ENCODE measurements at places on chromosomes 4 and X. TPM values are rescaled to one million over a fixed set of nuclear protein-coding genes. Genes with fewer than 3 reads are reported as not detected.

Gene MAGEC1
- not detected for total RNA-seq

Gene PLAC8
- total RNA-seq = 875 TPM

Gene METTL14
- 33.6 TPM for total RNA-seq

Gene ABCG2
- total RNA-seq = 64.4 TPM

Gene STATH
- not detected for total RNA-seq

Gene CCNA2
- total RNA-seq = 18.9 TPM

Gene RASL11B
- 0.76 TPM for total RNA-seq

Gene HTR2C
- not detected for total RNA-seq

Gene GRSF1
- total RNA-seq = 81.5 TPM

DNA sequence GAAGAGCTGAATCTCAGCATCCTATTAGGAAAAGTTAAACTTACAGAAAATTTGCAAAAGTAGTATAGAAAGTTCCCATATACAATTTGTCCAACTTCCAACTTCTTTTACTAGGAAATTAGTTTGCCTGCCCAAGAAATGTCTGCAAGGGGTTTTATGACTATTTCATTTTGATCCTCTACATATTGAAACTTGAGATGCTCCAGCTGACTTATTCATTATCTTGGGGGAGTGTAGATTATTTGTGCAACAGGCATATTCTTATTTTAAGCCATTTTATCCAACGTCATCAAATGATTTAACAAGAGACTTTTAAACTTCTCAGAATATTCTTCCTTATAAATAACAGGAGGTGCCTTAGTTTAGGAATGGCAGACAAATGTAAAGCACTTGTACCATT, 317.1 kb upstream of the FTHL17 start:
- DNase-seq = no peak

DNA sequence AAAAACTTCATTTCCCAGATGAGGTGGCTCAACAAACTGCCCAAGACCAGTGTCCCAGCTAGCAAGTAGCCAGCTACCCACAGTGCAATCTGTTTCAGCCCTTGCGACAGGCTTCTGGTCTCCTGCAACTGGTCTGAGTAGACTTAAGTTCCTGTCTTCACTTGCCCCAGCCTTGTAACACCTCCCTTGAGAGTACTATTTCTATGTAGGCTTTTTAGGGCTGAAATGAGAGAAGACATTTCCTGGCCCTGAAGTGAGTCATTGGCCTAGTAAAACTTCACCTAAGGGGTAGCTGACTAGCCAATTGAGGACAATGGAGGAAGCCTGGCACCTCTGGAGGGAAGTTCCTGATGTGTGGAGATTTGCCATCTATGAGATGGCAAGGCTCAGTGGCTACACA, 80.1 kb upstream of the STIM2 start:
- no peak for DNase-seq

DNA sequence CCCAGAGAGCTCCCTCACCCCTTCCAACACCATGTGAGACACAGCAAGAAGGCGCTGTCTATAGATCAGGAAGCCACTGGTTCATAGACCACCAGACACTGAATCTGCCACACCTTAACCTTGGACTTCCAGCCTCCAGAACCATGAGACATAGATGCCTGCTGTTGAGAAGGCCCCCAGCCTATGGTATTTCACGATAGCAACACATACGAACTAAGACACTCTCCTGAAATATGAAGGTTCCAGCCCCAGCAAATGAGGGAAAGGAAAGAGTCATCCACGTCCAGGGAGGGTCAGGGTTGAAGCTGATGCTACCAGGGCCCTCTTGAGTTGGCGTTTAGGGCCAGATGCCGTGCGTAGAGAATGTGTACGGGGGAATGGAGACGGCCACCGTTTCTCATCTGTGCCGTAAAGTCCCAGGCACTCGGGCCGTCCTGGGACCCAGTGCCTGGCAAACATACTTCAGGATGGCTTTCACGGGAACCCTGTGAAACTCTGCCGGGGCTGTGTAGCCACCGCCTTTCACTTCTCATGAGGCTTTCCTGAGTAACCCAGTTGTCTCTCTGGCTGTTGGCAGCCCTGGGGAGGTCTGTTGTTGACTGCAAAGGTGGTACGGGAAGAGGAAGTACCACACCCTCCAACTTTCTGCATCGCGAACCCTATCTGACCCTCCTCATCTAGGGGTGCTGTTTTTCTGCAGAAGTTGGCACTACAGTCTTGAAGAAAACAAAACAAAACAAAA, 17.7 kb upstream of the P2RY8 start:
- no peak for DNase-seq

DNA sequence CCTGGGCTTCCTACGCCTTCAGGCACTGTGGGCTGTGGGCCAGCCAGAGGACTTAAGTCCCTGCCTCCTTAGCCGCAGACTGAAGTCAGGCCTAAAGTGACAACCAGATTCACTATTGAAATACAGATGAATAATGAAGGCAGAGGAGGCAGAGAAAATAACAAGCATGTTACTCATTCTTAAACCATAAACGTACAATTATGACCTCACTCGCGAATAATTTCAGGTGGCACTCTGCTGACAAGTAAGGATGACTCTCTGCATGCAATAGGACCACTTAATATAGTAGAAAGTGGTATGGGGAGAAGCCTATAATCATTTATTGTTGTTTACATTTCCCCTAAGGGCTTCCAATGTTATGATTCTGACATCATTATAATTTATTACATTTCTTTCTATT, 409.2 kb upstream of the FGF13 start:
- DNase-seq = no peak

DNA sequence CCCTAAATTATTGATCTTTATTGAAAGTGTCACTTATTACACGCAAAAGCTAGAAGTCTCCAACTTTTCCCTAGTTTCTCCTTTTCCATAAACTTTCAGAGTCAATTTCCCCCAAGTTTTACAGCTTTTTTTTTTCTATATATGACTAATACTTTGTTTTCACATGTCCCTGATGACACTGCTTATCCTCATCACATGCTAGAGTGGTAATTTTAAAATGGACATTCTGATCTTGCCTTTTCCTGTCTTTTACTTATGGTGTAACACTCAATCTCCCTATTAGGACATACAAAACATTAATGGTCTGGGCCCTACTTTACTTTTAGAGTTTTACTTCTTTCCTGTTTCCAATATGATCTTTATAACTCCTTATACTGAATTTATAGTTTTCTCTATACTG, 112.6 kb downstream of the ANK2 start:
- no peak for DNase-seq

DNA sequence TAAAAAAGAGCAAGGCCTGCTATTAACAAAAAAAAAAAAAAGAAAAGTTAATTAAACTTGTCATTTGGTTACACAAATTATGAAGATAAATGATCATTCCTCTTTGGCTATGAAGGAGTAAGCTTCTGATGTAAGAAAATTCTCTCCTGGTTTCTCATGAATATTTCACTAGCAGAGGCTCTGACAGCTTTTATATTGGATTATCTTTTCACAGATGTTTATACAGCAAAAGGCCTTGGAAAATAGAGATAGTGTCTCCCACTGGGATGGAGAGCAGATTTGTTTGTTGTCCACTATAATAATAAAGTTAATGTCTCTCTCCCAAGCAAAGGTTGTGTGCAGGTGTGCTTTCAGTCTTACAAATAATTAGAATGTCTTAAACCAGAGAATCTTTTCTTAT, 40.7 kb upstream of the PDGFC start:
- no peak for DNase-seq

GRCh38 chrX:120224388-120224787, 26.2 kb upstream of the ZBTB33 start:
- DNase-seq = no peak

GRCh38 chr4:47263721-47264120, 199.8 kb downstream of the COMMD8 start:
- DNase-seq = no peak

- peak; percentile 30 for DNase-seq
Observed at GRCh38 chrX:155086202-155086840, 15.0 kb downstream of the BRCC3 start.

DNA sequence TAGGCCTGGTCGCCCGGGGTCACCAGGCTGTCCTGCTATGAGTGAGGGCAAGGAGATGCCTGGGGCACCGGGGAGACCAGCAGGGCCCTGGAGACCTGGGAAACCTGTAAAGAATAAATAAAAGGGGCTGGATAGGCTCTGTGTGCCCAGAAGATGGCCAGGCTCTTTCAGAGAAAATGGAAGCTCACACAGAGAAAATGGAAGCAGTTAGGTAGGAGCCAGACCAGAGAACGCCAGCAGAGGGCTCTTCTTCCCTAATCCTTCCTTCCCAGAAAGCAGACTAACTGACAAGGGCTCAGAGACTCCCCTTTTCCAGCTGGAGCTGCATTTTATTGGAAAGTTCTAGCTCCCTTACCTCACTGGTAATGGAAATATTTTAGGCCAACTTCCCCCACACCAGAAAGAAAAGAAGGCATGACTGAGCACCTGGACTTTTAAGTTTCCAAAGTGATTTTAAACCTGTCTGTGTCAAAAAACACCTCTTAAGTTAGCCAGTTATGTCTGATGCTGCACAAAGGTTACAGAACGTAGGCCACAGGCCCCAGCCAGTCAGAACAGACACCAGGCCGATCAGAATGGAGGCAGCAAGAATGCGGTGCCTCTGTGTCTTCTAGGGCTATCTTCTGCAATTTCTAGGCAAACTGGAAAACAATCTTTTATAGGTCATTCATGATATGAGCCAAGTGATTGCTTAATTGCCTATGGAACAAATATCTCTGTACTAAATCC, 74.0 kb downstream of the ATG4A start:
- no peak for DNase-seq

- DNase-seq = no peak
Observed at GRCh38 chr4:65014078-65014477, 604.8 kb upstream of the TECRL start.

GRCh38 chr4:1872870-1873269, 1.7 kb downstream of the NSD2 start:
- DNase-seq = no peak

DNA sequence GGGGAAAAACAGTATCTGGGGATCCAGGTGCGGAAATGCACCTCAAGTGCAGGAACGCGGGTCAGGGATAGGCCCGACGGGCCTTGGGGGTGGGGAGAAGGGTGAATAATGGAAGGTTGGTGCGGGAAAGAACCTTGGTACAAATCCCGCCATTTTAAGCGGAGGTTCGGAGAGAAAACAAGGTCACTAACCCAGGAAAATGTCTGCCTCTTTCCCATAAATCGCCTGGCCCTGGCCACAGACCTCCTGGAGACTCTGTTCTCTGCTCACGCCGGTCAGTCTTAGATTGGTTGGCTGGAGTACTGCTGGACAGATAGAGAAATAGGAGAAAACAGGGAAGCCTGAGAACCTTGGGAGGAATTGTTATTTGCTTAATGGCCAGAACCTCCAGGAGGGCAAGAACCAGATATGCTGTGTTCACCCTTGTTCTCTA, 897 bp upstream of the FBXL5 start:
- DNase-seq = no peak

DNA sequence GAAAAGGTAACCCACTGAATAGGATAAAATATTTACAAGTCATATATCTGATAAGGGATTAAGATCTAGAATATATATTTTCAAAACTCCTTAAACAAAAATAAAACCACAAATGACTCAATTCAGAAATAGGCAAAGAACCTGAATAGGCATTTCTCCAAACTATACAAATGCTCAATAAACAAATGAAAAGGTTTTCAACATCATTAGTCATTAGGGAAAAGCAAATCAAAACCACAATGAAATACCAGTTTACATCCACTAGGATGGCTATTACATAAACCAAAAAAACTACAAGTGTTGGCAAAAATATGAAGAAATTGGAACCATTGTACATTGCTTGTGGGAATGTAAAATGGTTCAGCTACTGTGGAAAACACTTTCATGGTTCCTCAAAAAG, 167.0 kb upstream of the GALNT7 start:
- no peak for DNase-seq

DNA sequence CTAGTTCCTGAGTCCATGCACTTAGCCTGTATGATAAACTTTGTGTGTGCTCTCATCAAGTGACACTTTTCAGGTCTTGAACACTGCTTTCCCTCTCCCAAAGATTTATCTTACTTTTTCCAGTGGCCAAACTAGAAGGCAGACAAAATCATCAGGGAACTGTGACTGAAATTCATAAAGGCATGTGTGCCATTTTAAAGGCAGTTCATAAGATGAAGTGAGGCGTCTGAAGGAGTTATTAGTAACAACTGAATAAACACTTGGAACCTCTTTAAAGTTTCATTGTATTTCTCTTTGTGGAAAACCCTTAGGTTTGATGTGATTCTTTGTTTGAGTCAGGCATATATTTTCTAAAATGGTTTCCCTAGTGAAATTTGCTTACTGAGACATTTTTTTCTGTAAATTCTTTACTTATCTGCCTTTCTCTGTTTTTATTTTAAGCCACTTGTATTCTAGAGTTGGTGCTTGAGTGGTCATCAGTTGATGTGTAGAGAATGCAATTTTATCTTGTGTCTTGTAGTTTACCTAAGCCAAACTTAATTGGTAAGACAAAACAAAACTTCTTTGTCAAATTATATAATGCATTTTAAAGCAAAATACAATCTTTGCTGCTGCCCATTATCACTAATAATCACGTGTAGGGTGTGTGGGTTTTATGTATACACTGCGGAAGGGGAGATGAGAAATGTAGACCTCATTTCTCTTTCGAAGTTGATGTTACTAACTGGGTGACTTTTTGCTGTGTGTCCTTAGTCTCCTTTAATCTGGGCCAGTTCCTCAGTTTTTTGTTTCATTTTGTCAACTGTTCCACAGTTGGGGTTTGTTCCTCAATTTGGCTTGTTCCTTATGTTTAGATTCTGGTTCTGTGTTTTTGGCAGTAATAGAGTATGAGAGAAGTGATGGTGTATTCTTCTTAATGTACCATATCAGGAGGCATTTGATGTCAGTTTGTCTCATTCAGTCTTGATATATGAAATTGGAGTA, 56.8 kb downstream of the RBPJ start:
- DNase-seq = no peak

DNA sequence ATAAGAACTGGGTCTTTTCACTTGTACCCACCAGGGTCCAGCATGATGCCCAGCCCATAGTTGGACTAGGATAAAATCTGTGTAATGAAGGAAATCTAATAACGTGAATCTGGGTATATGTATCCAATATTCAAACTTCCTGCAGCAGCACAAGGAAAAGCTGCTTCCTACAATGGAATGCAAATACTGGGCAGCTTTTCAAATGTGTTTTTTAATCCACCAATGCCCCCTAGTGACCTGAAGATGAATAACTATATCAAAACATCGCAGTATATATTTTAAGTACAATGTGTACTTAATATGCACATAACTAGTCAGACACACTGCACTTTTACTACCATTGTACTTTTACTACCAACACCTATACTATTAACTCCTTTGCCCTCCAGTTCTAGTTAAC, 5.3 kb downstream of the APOO start:
- DNase-seq = no peak

GRCh38 chr4:21795091-21795490, 153.5 kb downstream of the KCNIP4 start:
- no peak for DNase-seq

DNA sequence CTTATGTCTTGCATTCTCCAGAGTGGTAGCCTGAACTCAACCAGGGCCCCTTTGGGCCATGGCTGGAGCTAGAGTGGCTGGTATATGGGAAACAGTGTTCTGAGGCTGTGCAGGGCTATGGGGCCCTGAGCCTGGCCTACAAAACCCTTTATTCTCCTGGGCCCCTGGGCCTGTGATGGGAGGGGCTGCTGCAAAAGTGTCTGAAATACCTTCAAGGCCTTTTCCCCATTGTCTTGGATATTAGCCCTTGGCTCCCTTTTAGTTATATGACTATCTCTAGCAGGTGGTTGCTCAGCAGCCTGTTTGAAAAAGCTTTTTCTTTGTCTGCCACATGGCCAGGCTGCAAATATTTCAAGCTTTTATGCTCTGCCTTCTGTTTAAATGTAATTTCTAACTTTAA, 22.5 kb downstream of the APOOL start:
- DNase-seq = no peak

GRCh38 chr4:156169861-156170260, 216.2 kb upstream of the CTSO start:
- DNase-seq = no peak
